ENCODE measurements at places on chromosomes 13 and 19.

DNA sequence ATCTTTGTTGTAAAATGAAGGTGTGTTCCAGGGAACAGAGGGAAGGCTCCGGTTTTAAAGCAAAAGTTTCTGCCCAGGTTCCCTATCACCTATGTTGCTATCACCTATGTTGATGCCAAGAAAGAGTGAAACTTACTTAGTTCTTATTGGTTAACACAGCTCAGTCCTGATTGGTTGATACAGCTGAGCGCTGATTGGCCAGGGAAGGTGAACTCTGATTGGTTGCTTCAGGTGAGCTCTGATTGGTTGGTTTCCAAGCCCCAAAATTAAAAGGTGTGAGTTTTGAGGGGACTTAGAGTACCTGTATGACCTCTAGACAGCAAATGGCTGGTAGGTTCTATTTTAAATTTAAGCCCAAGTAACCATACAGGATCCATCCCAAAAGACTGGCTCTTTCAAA, 42.2 kb downstream of the FPR3 start:
- DNase-seq: no peak

DNA sequence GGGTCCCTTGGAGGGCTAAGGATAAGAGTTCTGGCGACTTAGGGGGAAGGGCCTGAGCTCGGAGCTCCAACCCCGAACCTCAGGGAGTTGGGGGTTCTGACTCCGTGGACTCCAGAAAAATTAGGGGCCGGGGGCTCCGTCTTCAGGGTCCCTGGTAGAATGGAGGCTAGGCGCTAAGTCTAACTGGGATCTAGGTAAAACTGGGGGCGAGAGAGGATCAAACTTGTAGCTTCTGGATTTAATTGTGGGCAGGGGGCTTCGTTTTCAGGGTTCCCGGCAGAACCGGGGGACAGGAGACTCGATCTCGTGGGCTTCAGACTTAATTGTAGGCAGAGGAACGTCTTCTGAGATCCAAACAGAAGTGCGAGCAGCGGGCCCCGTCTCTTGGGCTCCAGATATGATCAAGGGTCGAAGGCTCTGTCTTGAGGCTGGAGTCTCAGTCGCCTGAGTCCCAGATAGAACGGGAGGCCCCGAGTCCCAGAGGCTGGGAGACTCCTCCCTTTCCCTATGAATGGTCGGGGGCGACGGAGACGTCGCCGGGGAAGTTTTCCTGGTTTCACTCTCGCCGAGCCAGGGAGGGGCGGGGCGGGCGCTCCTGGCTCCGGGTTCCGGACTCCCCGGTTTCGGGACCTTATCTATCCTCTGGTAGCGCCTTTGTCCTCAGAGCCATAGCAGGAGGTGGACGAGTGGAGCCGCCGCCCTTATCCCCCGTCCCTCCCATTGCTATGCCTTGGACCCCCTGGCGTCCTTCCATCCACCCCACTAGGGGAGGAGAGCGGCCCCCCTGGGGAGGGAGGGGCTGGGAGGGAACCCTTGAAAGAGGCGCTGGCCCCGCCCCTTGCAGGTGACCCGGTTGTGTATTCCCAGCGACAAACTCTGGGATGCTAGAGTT, 1.3 kb downstream of the NECTIN2 start:
- no peak for DNase-seq

DNA sequence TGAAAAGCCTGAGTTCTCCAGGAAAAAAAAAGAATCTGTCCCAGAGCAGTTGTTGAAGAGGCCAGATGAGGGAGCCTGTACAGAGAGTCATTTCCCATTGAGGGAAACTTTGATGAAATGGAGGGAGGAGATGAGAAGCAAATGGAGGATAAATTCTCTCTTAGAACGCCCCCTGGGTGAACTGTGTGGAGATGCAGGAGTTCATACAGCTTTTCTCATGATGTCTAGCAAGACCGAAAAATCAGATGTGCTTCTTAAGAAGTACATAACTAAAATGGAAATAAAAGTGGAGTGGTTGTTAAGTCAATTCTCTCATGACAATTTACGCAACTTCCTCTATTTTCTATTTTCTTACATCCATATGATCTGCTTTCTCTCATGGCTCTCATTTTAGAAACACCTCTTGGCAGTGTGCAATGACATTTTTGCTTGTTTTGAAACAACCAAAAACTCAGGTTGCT, 1263.1 kb downstream of the PCDH9 start:
- no peak for DNase-seq

GRCh38 chr19:56765137-56765536, 75.4 kb downstream of the PEG3 start:
- no peak for DNase-seq

- peak; percentile 95 for DNase-seq
Observed at GRCh38 chr13:50589139-50589538, 254.4 kb downstream of the DLEU7 start.

- DNase-seq: no peak
Observed at GRCh38 chr19:49145573-49146407, 9.4 kb downstream of the HRC start.

DNA sequence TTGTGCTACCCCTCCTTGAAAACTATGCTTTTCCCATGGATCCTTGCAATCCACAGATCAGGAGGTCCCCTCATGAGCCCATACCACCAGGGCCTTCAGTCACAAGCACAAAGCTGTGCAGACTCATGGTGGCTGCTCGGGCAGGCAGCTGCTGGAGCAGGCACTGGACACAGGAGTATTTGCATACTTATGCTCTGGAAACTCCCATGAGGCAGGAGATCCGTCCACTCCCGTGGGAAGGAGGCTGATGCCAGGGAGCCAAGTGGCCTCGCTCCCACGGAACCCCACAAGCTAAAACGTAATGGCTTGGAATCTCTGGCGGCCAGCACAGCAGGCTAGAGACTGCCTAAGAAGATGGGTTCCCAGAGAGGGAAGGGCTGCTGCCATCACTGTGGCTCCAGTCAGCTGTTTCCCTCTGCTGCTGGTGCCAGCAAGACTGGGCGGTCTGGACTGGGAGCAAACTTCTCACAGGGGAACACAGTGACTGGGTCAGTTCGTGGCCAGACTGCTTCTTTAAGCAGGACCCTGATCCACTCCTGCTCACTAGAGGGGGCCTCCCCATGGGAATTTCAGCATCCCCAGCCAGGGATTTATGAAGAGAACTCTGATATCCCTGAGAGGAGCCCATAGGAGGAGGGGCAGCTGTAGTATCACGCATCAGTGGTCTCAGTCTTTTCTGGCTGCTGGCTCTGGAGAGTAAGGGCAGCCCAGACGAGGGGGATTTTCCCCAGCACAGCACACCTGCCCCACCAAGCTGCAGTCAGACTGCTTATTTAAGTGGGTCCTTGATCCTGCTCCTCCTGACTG, 370.3 kb upstream of the ATXN8OS start:
- no peak for DNase-seq

DNA sequence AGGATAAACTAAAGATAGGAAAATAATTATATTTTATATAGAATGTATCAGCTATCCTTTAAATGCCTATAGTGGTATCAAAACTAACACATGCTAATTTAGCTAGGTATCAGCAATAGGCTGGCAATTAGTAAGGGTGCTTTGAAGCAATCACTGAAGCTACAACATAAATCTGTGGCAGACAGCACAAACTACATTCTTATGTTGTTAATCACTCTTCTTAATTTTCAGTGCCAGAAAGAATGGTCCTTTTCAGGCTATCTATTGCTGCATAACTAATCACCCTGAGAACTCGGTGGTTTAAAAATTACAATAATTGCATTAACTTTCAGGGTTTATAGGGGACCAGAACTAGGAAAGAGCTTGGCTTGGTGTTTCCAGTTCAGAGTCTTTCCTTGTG, 963.1 kb downstream of the EFNB2 start:
- no peak for DNase-seq

GRCh38 chr13:75173457-75174356, 308.3 kb downstream of the TBC1D4 start:
- no peak for DNase-seq

- no peak for DNase-seq
Observed at GRCh38 chr19:39937787-39938186, 3.4 kb upstream of the FCGBP start.

DNA sequence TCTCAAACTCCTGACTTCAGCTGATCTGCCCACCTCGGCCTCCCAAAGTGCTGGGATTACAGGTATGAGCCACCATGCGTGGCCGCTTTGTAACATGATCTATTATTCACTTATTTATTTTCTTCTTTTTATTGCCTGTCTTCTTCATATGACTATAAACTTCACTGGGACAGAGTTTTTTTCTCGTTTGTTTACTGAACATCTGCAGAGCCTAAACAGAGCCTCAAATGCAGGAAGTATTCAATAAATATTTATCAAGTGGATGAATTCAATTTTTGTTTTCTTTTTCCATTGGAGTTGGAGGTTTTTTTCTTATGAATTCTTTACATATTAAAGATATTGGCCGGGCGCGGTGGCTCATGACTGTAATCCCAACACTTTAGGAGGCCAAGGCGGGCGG, 54.7 kb downstream of the SKA3 start:
- DNase-seq: no peak

GRCh38 chr19:46614114-46614722, 10.7 kb downstream of the PTGIR start:
- no peak for DNase-seq

- DNase-seq: no peak
Observed at GRCh38 chr13:80572308-80572922, 231.5 kb upstream of the SPRY2 start.

GRCh38 chr19:18660051-18660910, 23.2 kb upstream of the CRTC1 start:
- DNase-seq: no peak

GRCh38 chr19:28403690-28404089, 809.3 kb downstream of the UQCRFS1 start:
- DNase-seq: no peak

- DNase-seq: peak; percentile 34
Observed at GRCh38 chr19:29098863-29099481, 114.0 kb downstream of the UQCRFS1 start.

GRCh38 chr13:59754411-59754810, 409.3 kb downstream of the DIAPH3 start:
- no peak for DNase-seq

DNA sequence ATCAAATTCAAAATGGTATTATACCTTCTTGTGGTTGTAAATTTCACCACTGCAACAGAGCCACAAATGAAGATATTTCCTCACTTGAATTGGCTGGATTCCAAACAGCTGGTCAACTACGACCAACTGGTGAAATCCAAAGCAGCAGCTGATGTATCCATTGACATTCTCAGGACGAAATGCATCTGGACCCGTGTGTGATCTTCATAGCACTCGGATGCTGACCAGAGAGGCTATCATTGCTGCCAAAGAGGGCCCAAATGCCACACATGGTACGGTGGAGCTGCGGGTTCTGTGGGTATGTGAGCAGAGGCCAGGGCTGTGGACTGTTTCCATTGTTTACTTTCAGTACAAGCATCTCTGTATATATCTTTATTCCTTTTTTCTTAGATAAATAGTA, 25.6 kb upstream of the PCCA start:
- no peak for DNase-seq

DNA sequence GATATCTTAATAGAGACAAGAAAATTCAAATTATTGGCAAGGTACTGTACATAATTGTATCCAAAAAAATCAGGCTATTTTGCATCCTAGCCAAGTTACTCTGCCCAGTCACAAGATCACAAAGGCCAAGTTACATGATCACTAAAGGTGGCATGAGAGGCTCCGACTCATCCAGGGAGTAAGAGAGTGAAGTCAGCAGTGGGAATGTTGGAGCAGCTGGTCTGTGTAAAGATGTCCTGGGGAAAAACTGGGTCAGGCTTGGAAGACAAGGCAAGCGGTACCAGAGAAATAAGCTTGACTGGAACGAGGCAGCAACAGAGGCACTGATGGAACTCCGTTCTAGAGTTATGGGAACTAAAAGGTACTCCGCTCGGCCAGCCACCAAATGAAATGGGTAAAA, 50.2 kb upstream of the PSG2 start:
- DNase-seq: no peak

- no peak for DNase-seq
Observed at GRCh38 chr13:44609137-44609536, 33.0 kb upstream of the TSC22D1 start.

DNA sequence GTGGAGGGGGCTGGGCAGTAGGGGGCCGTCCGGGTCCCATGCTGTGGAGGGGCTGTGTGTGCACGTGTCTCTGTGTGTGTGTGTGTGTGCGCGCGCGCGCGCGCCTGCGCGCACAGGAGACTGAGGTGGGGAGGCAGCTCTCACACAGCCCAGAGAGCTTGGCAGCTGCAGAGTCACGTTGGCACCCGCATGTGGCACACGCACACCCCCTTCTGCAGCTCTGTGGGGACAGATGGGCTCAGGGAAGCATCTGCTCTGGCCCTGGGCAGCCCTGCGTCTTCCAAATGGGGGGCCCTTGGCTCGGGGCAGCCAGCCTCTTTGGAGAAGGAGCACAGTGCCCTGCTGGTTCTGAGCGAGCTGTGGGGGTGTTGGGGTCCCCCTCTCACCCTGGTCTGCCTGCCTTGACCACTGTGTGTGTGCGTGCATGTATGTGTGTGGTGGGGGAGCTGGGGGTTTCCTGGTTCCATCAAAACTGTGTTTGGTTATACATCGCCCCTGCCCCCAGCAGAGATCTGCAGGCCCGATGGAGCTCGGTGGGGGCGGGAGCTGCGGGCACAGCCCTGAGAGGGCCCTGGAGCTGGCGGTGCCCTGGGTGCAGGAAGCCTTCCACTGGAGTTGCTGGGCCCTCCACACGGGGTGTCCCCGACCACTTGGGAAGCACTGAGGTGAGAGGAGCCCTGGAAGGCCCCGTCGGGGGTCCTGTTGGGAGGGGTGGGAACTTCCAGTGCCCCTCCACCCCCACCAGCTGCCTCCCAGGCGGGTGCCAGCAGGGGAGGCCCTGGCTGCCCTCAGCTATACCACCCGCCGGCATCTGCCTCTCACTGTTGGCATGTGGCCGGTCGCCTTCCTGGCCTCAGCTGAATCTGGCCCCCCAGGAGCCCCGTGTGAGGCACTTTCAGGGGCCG, 67.1 kb downstream of the KDM4B start:
- DNase-seq: no peak

- no peak for DNase-seq
Observed at GRCh38 chr13:71681901-71682613, 184.9 kb downstream of the DACH1 start.

GRCh38 chr13:108200781-108201398, 14.4 kb downstream of the LIG4 start:
- no peak for DNase-seq

DNA sequence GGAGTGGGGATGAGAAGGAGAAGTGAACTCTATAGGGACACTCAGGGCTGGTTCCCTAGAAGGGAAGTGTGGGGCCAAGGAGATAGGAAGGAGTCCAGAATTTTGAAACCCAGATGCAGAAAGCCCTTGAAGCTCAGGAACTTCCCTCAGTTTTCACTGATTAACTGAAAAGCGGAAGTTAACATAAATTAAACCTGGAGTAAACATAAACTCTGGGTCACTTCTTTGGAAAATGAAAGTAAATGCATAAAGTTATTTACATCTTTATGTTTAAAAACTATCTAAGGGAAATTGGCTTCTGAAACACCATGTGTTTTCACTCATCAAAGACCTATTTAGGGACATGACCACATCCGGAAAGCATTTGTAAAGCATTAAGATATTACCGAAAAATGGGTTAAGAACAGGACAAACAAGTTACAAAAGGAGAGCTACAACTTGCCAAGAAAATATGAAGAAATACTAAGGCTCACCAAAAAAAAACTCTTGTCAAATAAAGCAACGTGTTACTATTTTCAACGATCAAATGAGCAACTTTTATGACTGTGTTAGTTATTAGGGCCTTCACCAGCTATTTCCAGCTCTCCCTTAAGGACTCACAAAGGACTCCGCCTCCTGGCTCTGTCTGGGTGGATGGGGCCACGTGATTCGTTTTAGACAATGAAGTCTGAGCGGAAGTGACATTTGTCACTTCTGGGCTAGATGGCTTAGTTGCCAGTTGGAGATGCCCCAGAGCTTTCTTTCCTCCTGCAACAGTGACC, 439.1 kb upstream of the ZNF507 start:
- no peak for DNase-seq

All from fibroblast of skin of left biceps (primary cell).